ENCODE measurements at places on chromosomes 11 and 22. TPM values are rescaled to one million over a fixed set of nuclear protein-coding genes. Genes with fewer than 3 reads are reported as not detected.

The L3MBTL2 gene
- polyA plus RNA-seq, result 16.9 TPM

The ZNF280B gene
- polyA plus RNA-seq, result 0.57 TPM

The LAMTOR1 gene
- polyA plus RNA-seq, result 142 TPM

The RIMBP3C gene
- polyA plus RNA-seq, result 0.15 TPM

All from GM23248 (cell line).